ENCODE measurements at places on chromosomes 4 and X.

DNA sequence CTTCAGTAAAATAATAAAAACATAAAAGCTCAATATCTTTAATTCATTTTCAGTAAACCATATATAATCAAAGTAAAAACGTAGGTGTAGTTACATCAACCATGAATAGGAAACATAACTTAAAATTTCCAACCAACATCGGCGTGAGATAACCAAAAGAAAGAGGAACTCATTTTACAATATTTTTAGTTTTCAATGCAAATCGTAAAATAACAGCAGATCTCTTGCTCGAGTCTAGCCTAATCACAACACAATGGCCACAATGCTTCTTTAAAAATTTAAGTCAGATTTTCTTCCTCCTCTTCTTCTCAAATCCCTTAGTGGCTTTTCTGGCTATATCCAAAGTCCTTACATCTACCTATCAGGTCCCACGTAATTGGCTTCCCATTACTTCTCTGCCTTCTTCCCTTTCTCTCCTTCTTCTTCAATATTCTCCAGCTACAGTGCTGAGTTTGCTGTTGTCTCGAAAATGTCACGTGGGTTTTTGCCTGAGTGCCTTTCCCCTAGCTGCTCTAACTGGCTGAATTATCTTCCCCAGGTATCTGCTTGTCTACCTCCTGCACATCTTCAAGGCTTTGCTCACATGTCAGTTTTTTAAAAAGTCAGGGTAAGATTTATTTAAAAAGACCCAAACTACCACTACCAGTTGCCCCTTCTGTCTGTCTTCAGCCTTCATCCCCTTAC lies 90.9 kb upstream of the BANK1 start:
- no peak for DNase-seq

- peak; percentile 22 for DNase-seq
Observed at GRCh38 chr4:171390626-171391025, 422.6 kb upstream of the GALNTL6 start.

DNA sequence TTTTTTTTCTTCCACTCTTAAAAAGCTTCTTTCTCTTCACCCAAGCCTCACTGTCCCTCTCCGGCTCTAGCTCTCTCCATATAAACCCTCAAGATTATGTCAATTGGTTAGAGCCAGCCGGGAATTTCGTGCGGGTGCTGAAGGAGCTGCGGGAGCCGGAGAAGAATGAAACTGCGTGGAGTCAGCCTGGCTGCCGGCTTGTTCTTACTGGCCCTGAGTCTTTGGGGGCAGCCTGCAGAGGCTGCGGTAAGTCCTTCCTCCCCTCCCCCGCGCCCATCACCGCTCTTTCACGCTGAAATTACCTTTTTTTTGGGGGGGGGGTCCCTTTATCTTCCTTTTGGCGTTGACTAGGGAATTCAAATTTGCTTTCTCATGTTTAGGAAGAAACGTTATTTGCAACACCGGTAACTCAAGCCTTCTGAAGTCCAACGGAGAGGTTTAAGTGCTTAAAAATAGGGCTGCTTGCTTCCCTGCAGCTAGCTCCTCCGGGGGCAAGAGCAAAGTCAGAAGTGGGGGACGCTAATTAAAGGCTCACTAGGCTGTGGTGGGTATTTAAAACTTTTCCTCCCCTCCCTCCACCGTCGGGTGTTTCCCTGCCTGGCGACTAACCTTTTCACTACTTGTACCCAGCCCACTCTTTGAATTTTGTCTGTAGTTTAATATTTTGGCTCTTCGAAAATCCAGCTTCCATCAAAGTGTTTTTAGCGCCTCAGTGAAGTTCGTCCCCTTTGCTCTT lies 491 bp downstream of the COL4A5 start:
- peak; percentile 19 for DNase-seq

- DNase-seq: no peak
Observed at GRCh38 chr4:78951862-78952472, 12.7 kb upstream of the PAQR3 start.

DNA sequence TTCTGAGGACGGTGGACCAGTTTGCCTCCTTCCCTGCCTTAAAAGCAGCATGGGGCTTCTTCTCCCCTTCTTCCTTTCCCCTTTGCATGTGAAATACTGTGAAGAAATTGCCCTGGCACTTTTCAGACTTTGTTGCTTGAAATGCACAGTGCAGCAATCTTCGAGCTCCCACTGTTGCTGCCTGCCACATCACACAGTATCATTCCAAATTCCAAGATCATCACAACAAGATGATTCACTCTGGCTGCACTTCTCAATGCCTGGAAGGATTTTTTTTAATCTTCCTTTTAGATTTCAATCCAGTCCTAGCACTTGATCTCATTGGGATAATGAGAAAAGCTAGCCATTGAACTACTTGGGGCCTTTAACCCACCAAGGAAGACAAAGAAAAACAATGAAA lies 255.3 kb downstream of the RAPGEF2 start:
- no peak for DNase-seq

GRCh38 chrX:141732031-141732430 lies 33.5 kb upstream of the SPANXD start:
- DNase-seq: no peak

- DNase-seq: no peak
Observed at GRCh38 chrX:153638436-153639176, 8.4 kb upstream of the DUSP9 start.

DNA sequence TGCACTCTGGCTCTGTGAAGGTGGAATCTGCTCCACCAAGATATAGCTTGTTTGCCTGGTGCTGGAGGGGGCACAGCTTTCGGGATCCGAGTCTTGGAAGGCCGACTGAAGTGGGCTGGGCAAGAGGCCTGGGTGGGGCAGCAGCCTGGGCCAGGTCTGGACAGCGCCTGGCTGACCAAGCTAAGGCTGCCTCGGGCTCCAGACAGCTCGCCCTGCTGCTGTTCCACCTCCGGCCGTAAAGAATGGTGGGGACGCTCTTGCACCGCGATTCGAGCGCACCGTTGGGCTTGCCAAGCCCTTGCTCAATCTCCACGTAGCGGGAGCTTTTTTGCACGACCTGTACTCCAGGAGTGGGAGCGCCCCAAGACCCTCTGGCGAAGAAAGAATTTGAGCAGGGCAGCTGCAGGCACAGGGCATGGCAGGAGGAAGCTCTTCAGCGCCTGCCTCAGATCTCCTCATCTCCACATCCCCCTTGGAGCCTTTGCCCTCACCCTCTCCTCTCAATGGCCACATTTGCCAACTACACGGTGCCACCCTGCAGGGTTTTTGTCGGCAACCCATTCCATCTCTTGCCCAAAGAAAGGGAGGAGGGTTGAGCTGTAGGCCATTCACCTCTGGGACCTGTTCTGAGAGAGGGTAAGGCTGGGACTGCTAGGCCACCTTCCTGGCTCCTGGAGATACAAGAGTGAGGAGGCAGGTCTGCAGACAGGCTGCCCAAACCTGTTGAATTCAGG lies 18.9 kb downstream of the CNGA2 start:
- peak; percentile 15 for DNase-seq

DNA sequence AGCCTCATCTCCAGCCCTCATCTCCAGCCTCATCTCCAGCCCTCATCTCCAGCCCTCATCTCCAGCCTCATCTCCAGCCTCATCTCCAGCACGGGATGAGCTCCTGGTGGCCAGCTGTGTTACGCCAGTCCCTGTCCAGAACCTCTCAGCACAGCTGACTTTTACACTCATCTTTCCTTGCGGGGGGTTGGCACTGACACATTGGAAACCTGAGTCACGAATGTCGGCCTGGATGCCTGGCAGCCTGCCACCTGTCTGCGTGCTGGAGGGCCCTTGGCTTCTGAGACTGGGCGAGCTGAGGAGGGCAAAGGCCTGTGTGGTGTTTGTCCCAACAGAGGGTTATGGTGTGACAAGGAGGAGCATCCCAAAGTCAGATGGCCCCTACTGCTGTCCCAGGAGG lies 66.1 kb upstream of the HGFAC start:
- no peak for DNase-seq

DNA sequence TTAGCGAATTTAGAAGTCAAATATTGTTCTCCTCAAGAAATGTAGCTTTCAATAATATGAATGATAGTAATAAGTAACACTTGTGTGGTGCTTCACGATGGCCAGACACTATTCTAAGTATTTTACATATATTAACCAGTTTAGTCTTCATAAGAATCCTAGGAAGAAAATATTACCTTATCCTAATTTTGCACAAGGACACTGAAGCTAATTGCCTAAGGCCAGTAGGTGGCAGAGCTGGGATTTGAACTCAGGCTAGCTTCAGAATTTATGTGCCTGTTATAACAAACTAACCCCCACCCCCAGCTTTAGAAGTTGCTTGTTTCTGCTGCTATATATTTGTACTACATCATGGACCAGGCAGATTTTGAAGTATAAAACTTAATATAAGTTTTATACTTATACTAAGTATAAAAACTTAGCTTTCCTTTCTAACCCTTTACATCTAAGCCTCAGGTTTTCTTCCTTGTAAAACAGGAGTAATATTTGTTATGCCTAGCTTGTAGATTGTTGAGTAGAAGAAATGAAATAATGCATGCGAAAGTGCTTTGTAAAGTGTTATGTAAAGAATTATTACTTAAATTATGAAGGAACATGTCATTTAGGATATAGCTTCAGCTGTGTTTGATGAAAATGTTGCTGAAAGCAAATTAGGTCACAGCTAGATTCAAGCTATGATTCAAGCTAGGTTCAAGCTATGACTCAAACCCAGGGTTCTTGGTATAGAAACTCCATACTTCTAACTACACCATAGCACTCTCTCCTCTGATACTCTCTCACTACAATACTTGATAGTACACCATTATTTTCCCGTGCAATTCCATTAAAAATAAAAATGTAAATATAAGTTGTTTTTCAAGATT lies 4.2 kb upstream of the CDS1 start:
- DNase-seq: peak; percentile 42

DNA sequence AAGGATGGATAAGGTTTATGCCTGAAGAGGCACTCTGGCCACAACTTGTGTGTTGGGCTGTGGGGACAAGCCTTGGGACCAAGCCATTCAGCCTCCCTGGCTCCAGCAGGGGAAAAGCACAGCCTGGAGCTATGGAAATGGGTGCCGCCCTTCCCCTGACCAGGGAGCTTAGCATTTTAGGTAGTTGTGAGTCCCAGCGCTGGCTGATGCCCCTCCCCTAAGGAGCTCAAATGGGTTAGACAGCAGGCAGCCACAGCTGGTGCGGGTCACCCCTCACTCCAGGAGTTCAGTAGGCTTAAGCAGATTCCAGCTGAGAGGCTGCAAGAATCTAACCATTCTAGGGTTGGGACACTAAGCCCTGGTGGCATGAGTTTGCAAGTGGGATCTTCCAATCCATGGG lies 172.9 kb downstream of the KCNIP4 start:
- no peak for DNase-seq

GRCh38 chrX:65679071-65679540 lies 11.7 kb downstream of the MSN start:
- DNase-seq: no peak
